ENCODE measurements at places on chromosomes 16 and 17.

GRCh38 chr17:2853283-2854142 lies 57.3 kb downstream of the RAP1GAP2 start:
- no peak for DNase-seq

DNA sequence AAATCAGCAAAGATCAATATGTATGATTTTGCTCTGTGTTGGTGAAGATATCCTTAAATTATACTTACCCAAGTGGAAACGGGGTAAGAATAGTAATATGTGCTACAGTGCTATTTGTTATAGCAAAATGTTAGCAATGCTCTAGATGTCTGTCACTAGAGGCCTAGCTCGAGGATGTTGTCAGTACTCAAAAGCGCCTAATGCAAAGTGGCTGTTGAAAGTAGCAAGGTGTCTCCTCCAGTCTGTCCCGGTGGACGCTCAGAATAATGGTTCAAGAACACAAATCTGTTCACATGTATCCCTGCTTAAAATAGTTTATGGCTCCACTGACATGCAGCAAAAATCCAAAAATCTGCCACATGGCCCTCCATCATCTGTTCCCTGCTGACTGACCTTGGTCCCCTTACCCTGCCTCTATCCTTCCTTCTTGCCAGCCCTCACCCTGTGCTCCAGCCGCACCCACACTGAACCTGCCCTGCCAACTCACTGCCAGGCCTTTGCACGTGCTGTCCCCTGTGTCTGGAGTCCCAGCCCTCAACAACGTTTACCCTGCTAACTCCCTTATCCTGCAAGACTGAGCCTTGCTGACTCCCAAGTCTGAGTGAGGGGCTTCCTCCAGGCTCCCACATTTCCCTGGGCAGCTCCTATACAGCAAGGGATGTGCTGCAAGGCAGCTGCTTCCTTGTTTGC lies 9.6 kb upstream of the RNF112 start:
- DNase-seq: no peak

- no peak for DNase-seq
These were observed 110.9 kb downstream of the SEC14L1 start for GRCh38 chr17:77251622-77252183.

GRCh38 chr17:17663160-17664063 lies 17.8 kb upstream of the RAI1 start:
- DNase-seq: peak; percentile 93

GRCh38 chr17:75430159-75430974 lies 24.9 kb upstream of the GRB2 start:
- no peak for DNase-seq

- DNase-seq: peak; percentile 24
These were observed 873 bp downstream of the USP10 start for GRCh38 chr16:84700446-84701300.

DNA sequence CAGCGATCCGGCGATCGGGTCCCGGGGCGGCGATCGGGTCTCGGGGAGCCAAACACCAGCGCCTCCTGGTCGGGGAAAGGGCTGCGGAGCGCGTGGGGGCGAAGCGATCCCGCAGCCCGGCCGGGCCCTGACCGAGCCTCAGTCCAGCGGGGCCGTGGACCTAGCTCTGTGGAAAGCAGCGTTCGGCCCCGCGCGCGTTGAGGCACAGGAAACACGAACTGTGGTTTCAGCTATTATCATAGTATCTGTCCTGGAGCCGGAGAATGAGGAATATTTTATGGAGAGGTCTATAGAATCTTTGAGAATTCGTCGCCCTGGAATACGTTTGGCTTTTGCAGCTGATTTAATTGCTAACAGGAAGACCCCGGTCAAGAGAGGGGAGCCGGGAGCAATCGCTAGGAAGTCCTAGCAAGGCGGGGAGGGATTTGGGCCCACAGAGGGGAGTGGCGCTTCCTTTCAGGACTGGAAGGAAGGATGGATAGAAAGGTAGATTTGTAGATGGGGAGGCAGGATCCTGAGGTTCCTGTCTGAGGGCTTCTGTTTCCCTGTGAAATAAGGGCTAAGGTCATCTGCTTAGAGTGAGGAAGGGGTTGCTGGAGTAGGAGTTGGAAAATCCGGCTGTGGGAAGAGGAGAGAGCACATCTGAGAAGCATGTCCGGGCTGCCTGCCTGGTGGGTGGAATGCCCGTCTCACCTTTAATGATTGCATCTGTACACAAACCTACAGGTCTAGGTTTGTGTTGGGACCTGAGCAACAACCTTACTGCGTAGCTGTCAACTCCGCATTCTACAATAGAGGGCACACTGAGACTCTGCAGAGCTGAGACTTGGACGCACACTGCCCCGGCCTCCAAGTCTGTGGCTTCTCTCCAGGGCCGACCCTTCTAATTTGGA lies 770 bp downstream of the CCNF start:
- peak; percentile 49 for DNase-seq

- peak; percentile 53 for DNase-seq
These were observed 175.9 kb downstream of the SPECC1 start for GRCh38 chr17:20184977-20185619.

GRCh38 chr16:79037521-79038373 lies 562.8 kb downstream of the MAF start:
- DNase-seq: no peak

DNA sequence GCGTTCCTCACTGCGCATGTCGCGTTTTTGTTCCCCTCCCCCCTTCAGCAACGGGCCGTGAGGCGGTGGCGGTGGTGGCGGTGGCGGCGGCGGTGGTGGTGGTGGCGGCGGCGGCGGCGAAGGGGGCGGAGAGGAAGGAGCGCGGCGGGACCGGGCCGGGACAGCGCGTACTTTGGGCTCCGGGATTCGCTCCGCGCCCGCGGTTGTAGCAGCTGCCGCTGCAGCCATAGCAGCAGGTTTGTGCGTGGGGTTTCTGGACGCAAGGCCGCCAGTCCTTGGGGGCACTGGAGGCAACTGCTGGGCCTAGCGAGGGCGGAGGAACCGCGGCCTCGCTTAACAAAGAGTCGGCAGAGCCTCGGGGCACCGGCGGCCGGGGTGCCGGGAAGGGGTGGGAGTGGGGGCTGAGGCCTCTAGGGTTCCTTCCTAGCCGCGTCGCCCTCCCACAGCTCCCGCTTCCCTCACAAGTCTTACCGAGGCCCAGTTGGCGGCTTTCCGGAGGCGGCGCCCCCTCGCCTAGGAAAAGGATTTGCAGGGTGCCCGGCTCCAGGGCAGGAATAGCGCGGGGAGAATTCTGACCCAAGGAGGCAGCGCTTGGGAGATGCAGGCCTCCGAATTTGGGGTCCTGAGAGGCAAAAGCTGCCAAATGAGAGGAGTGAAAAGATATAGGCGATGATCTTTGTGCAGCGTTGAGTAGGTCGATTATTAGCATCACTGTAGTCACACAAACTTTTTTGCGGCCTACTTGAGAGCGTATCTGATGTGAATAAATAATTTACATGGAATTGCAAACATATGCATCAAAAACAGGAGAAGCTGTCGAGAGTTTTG lies at the start of gene DDX42:
Gene DDX42 (plus strand): TSS at position 30 of the 828 bp plus-strand sequence. CDS start 12,880 bp downstream, outside the sequence.
- DNase-seq: peak; percentile 64

GRCh38 chr16:3952737-3953131 lies 72.2 kb upstream of the CREBBP start:
- DNase-seq: peak; percentile 60

DNA sequence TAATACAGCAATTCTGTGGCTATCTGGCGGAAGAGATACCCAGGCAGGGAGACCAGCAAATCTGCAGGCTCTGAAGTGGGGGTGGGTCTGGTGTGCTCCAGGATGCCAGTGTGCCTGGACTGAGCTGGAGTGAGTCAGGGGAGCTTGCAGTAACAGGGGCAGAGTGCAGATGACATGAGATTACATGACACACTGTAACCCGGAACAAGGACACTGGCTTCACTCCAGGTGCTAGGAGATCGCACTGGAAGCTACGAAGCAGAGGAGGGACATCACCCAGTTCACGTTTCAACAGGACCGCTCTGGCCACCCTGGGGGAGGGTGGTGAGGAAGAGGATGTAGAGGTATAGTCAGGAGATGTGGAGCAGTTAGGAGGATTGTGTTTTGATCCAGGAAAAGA lies 475.6 kb downstream of the CDH13 start:
- no peak for DNase-seq

GRCh38 chr17:29682054-29682453 lies 59.3 kb upstream of the CORO6 start:
- peak; percentile 16 for DNase-seq

DNA sequence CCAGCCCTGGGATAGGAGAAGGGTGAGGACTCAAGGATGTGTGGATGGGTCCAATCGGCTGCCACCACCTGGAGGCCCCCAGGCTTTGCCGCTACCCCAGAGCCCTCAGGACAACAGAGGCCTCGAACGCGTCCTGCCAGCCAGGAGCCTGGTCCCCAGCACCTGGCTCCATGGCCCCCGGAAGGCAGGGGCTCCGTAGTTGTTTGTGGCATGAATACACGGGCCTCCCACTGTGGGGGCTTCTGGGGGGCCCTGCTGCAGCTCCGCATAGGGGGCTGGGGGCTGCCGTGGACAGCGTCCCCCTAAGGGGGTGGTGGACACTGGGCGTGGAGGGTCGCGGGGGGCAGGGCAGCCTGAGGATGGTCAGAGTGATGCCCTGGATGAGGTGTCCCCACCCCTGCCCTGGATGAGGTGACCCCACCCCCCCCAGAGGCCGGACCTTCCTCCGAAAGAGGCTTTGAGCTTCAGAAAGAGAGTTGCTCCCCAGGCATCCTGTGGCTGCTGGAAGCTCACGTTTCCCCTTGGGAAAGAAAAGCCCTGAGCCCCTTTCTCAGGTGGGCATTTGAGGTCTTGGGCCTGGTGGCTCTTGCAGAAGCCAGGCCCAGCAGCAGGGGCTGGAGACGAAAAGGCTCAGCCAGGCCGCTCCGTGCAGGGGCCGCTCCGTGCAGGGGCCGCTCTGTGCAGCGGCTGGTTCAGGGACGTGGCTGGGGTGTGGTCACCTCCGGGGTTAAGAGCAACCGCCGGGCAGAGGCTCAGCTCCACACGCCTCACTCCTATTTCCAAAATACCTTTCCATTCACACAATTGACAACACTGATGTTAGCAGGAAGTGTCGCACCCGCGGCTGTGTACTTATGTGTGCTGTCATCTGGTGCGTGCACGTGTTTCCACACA lies 40.3 kb upstream of the GNG13 start:
- DNase-seq: no peak

- no peak for DNase-seq
These were observed 21.4 kb downstream of the BAHCC1 start for GRCh38 chr17:81416612-81417011.

DNA sequence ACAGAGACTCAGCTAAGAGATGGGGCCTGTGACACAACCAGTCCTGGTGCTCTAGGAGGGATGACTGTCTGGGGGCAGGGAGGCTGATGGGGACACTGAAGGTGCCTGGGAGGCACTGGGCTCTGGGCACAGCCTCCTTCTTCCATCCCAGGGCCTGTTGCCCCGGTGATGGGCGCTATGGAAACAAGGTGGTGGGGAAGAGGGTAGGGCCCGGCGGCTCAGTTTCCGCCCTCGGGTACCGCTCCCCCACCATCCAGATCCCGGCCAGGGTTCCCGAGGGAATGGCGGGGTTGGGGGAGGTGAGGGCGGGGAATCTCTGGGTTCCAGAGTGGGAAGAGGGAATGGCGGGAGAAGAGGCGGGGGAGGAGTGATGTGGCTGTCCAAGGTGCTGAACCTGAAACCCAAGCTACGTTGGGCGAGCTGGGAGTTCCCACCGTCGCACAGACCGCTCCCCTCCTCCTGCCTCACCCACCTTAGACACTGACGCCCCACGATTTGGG lies 981 bp downstream of the KCNH4 start:
- DNase-seq: peak; percentile 67

- DNase-seq: no peak
These were observed 42.5 kb upstream of the BCO1 start for GRCh38 chr16:81195885-81196534.

- DNase-seq: no peak
These were observed 21.4 kb upstream of the MPRIP start for GRCh38 chr17:17020821-17021193.

GRCh38 chr16:2769675-2770056 lies 7.4 kb downstream of the ELOB start:
- DNase-seq: no peak

DNA sequence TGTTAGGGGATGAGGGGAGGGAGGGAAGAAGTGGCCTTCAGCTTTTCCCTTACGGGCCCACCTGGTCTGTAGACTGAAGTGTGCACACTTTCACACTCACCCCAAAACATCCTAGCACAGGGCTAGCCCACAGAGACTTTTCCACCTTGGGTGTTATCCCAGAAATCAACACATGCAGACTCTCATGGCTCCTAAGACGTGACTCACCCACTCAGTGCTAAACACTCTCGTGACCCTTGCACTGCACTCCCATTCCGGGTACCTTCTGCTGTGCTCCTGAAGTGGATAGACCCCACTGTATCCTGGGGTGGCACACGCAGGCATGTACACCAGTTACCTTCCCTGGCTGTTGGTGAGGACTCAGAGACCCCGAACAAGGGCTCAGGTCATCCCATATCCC lies 23.0 kb upstream of the ABCC3 start:
- DNase-seq: no peak

- DNase-seq: no peak
These were observed 52.3 kb upstream of the DNAH17 start for GRCh38 chr17:78629436-78629995.

DNA sequence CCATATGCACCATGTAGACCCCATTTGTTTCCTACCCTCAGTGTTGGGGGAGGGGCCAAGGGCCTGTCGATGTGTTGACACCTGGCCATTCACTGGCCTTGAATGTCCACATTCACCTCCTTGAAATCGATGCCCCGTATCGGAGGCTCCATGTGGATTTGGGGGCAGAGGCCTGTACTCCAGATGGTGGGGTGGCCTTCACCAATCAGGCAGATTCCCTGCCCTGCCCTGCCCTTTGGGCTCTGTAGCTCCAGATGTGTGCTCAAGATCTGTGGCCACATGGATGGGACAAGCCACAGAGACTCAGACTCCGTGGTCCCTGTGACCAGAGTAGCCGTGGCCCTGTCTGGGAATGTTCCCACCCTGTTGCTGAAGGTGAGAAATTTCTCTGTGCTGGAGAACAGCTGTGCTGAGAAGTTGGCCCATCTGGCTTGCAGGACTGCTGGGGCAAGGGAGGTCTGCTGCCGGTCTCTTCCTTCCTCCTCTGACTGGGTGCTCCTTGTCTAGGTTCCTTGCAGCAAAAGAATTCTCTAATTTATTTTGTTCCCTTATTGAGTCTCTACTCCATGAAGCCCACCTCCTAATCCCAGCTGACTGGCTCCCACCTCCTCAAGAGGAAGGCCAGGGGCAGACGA lies 221.3 kb downstream of the SEC14L1 start:
- no peak for DNase-seq

DNA sequence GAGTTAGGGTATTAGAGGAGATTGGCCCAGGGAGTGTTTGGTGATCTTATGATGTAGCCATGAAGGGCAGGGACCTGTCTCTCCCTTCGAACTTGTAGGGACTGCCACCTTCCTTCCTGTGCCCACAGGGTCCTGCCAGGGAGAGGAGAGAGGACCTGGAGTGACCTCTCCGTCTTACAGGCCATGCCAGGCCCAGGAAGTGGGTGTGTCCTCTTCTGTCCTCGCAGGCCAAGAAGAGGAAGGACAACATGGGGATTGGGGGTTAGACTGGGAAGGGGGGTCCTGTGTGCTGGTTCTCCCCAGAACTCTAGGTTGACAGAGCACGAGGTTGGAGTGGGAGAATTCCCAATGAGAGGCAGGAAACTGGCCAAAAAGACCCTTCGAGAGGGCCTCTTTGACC lies 43.4 kb upstream of the TAC4 start:
- DNase-seq: no peak
